Activated CD8-positive, alpha-beta memory T cell treated with anti-CD3 and anti-CD28 coated beads for 1 hour (primary cell): ENCODE measurements at places on chromosomes 11 and 22.

GRCh38 chr22:23085785-23086184 lies 15.5 kb downstream of the GNAZ start:
- DNase-seq = no peak

DNA sequence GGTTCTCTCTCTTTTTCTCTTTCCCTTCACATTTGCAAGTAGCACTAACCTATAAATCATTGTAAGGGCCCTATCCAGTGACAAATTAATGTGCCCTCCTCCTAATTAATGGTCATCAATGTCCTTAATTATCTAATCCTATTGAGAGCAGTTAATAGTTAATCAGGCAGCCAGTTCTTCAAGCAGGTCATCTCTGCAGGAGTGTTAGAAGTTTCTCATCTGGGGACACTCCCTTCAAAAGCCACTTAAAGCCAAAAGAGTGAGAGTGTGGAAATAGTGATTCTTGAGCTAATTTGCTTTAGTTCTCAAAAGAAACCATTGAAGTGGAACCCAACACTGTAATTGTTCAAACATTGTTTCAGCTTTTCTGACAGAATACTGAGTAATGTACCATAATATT lies 141.6 kb downstream of the ELP4 start:
- DNase-seq = no peak

DNA sequence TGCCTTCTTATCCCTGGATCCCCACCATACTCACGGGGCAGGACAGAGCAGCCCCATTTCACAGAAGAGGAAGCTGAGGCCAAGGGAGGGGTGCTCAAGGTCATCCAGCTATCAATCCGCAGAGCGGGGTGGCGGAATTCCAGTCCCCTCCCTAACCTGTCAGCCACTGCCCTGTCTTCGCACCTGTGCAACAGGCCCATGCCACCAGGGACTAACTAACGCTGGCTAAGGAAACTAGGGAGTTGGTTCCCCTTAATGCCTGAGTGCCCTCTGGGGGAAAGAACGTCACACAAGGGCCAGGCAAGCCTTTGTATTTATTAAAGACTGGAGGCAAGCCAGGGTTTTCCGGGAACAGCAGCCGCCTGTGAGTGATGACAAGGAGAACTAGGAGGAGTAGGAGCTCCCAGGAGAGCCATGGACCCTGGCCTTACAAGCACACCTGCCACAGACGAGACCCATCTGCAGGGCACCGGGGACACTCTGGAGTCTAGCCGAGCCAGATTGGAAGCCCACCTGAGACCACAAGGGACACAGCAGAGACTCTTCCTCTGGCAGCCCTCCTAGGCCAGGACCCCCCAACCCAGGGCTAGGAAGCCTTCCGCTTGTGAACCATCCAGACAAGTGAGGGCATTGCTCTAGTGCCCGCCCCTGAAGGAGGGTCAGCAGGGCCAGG lies 64.4 kb downstream of the MYH9 start:
- DNase-seq = no peak

DNA sequence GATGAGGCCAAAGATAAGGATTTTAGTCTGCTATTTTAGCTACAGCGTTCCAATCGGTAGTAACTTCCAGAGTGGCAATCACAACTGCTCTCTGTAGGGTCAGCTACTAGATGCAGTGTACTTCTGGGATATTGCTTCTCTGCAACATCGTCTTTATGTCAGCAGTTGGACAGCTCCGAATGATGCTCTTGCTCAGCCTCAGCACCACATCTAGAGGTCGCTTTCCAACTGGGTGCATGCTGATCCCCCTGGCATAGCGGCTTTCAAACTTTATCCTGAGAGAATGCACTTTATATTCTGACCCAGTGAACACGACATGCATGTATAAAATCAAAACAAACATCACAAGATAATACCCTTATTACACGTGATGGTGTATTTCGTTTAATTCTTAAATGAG lies 219.6 kb downstream of the C11orf87 start:
- no peak for DNase-seq

DNA sequence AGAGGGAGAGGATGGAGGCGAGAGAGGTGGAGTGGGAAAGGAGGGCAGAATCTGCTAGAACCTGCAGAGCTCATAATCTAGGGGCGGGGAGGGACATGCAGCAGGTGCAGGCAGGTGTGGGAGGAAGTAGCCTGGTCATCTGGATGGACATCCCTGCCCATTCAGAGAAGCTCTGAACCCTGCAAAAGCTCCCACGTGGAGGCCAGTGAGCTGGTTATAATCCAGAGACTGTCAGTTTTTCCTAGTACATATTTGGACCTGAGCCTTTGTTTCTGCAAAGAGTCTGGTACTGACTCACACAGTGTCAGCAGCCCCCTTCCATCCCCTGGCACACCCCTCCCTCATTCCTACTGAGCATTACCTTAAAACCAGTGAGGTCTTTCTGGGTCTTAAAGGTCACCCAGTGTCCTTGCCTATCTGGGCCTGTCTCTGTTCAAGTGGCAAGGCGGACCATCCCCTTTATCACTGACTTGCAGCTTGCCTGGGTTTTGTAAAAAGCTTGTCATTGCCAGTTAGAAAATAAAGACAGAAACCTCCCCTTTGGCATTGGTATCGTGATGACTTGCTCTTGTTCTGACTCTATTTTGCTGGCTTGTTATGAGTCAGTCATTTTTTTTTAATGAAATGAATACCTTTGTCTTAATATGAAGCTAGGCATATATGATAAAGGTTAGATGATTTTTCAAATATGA lies 26.1 kb downstream of the PTPRJ start:
- DNase-seq = no peak

DNA sequence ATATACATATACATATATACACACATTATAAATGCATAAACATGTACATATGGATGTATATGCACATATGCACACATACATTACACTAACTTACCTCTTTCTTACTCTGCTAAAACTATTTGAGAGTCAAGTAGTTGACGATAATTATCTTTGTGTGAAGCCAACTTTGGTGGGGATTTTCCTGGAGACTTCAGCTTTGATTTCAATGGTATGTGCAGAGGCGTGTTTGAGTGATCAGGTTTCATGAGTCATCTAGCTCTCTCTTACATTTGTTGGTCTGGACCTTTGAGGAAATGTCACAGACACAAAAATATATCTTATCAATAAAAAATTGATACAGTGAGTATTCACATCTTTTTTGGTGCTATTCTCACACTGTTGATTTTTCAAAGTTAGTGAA lies 769.1 kb upstream of the LUZP2 start:
- no peak for DNase-seq

GRCh38 chr11:124954590-124954955 lies 571 bp downstream of the CCDC15 start:
- DNase-seq = no peak

DNA sequence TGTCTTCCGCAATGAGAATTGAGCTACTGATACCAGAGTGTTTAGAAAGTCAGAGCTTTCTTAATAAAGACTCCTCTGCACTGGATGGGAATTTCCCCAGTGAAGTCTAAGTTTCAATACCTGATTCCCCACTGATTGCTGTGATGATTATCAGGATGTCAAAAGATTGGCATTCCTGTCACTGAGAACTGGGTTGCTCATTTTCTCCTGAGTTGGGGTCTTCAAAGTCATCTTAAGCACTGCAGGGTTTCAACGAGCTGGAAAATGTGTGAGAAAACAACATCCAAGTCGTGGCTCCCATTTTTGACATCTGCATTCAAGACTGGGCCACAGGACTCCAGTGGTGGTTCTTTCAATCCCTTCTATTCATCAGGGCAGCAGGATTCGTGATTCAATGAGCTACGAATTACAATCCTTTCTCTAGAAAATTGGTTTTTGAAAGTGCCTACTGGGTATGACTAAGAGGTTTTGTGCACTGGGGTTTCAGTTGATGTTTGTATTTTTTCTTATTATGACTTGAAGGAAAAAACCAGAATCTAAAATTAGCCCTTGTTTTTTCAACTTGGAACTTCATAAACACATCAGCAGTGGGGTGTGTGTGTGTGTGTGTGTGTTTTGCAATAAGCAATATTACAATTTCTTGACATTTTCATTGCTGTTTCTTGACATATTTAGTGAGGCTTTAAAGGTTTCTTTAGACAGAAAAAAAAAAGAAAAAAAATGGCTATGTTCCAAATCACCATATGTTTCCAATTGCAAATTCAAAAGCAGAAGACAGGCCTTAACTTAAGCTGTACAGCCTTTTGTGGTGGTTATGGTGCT lies 233.0 kb downstream of the FAM76B start:
- DNase-seq = no peak

DNA sequence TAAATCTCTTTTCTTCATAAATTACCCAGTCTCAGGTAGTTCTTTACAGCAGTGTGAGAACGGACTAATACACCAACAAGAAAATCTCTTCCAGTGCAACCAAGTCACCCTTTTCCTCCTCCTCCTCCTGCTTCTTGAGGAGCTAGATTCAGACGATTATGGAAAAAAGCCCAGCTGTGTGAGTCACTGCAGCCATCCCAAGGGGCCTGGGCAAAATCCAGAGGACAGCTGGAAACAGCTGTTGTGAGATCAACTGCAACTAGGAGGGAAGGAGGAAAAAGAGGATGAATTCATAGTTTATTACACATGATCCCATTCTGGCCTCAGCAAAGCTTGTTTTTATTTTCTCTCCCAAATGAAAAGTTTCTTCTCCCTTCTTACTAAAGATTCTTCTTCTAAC lies 32.9 kb downstream of the RBFOX2 start:
- no peak for DNase-seq

- no peak for DNase-seq
These were observed 198.2 kb downstream of the SWAP70 start for GRCh38 chr11:9861860-9862725.

DNA sequence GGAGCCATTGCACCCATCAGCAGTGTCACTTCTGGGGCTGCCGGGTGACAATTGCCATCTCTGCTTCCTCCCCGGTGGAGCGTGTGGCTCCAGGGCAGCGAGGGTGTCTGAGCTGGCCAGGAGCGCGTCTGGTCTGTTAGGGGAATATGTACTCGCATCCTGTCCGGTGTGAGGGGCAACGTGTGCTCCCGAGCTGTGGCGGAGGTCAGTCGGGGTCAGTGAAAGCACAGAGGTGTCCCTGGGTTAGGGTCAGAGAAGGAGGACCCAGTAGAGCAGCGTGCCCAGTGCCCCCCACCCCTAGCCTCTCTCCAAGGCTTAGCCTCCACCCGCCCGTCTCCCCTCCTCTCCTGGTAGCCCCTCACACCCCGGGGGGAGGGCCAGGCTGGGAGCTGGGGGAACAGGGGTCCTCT lies 1.5 kb downstream of the CLCF1 start:
- DNase-seq = no peak

GRCh38 chr22:28737701-28738100 lies 3.9 kb downstream of the CHEK2 start:
- DNase-seq = no peak

- no peak for DNase-seq
These were observed 9.1 kb upstream of the MAP6 start for GRCh38 chr11:75677909-75678308.

DNA sequence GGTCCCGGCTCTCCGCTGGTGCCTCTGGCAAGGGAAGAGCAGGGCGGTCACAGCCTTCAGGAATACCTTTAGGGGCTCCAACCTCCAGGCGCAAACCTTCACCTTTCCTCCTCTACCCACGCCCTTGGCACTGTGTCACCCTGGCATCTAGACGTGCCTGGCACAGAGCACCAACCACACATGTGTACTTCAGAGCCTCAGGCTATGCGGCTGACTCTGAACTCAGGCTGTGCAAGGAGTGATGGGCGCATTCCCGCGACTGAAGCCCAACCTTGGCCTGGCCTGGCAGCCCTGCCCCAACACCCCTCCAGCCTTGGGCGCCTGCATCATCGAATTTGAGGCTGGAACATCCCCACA lies 11.4 kb downstream of the SCARF2 start:
- DNase-seq = no peak

GRCh38 chr22:39498368-39498767 lies 3.7 kb upstream of the MIEF1 start:
- no peak for DNase-seq

DNA sequence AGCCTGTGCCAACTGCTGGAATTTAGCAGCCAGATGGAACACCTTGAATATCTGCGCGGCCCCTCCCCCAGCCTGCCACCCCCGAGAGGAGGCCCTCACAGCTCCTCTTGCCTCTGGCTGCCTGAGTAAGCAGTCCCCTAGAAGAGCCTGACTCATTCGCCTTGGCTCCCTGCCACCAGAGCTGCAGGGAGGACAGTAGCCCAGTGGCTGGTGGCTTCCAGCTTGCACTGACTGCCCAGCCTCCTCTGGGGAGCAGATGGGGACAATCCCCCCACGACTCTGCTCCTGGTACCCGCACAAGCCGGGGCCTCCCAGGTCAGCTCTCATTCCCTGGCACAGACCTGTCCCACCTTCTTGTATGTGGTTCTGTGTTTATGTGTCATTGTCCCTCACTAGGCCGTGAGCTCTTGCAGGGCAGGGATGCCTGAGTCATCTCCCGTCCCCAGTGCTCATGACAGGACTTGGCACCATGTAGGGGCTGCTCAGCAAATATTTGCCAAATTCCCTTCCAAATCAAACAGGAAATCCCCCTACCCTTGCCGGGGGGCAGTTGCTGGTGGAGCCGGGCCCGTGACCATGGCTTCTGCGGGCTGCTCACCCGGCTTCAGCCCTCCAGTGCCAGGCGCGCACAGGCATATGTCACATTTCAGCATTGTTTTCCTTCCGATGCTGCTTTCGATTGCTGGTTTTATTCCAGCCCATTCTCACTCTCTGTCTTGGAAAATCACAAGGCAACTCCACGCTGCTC lies 43.6 kb downstream of the CACNG2 start:
- DNase-seq = peak; percentile 1

- DNase-seq = no peak
These were observed 5.2 kb upstream of the ARRB1 start for GRCh38 chr11:75356613-75357012.

- DNase-seq = no peak
These were observed 18.7 kb upstream of the PEX26 start for GRCh38 chr22:18059094-18059417.

DNA sequence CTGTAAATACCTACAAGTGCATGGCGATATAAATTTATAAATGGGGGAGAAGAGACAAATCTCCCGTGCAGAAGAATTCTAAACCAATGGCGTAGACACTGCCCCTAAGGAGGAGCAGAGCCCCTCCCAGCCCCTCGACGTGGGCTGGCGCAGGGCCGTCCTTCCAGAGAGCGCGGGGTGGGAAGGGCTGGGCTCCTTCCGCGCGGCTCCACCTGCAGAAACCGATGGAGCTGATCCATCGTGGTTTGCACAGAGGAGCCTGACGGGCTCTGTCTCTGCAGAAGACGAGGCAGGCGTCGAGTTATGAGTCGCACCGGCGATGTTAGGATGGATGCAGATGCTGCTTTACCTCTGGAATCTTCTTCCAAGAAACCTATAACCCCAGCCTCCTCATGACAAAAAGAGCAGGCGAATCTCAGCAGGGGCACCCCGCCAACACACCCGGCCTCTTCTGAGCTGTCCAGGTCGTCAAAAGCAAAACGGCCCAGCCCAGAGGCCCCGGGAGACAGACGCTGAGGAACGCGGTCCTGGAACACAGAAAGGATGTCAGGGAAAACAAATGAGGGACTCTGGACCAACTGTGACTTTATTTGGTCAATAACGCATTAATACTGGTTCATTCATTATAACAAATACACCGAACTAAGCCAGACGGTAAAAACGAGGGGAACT lies 11.0 kb upstream of the B4GALNT4 start:
- DNase-seq = no peak

- DNase-seq = no peak
These were observed 44.8 kb downstream of the ADAMTS8 start for GRCh38 chr11:130383344-130384211.

- DNase-seq = no peak
These were observed 326.3 kb downstream of the ETS1 start for GRCh38 chr11:128261011-128261421.

GRCh38 chr11:115739878-115740277 lies 235.7 kb upstream of the CADM1 start:
- no peak for DNase-seq

- DNase-seq = no peak
These were observed 18.4 kb downstream of the OR2AT4 start for GRCh38 chr11:75078233-75078632.
